ENCODE measurements at places on chromosomes 1 and 21.

DNA sequence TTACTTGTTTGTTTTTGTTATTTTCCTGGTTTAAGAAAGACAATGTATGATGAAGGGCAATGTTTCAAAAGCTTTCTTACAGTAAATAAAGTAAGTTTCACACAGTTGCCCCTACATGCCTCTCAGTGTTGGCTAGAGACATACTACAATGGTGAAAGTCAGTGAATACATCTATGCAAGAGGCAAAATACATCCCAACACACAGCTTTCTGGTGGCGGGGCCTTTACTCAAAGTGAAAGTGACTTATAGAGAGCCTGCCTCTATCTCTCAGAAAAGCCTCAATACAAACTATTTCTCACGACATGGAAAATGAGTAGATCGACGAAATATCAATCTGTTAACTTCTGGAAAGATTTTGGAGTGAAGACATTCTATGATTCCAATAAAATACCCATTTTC lies 122.3 kb downstream of the SLC30A10 start:
- no peak for DNase-seq

DNA sequence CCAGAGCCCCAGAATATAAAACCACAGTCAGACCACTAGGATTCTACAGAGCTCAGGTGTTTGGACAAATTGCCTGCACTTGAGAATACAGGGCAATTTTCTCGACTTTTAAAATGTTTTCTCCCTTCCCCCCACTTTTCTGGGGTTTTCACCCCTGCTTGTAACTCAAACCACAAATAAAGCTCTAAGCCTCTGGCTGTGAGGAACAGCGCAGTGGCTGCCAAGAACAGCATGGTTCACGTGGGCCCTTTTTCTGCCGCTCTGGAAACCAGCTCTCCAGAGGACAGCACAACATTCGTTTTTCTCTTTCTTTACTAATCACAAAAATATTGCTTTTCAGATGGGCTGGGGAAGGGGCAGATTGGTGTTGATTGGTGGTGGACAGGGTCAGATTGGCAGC lies 102.2 kb upstream of the JUN start:
- no peak for DNase-seq

GRCh38 chr21:36923270-36923669 lies 43.2 kb downstream of the HLCS start:
- DNase-seq, result no peak

- DNase-seq, result no peak
These were observed 1.1 kb downstream of the LPGAT1 start for GRCh38 chr1:211829343-211830054.

DNA sequence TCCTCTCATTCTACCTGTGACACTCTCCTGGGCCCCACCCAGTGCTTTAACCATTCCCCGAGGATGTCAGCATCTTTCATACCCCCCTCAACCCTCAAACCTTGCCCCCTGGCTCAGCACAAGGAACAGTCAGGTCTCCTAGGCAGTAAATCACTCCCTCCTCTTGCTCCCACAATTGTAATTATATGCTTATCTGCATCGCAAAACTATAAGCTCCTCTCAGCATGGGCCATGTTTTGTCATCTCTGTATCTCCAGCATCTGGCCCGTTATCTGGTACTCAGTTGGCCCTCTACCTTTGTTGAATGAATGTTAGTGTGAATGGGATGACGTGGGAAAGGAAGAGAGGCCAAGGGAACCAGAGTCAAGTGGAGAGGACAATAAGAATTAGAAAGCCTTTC lies 2.8 kb upstream of the ELOVL1 start:
- DNase-seq, result no peak

DNA sequence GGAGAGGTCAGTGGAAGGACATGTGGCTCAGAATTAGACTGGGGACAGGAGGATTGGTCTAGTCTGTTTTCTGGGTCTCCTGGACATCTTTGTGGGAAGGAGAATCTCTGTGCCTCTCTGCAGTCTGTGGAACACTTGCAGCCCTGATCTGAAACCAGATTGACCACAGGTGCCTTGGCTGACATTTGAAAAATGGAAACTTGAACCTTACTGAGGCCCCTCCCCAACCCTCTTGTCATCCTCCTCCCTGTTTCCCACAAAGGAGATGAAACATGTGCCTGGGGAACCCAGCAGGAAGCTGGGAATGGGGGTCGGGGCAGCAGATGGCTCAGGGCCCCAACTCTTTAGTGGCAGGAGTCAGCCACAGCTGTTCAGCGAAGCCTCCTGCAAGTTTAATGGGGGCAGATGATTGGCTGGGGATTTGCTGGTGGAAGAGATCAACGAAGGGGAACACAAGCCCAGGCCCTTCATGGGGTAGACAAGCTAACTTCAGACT lies 18.1 kb downstream of the VASH2 start:
- no peak for DNase-seq

DNA sequence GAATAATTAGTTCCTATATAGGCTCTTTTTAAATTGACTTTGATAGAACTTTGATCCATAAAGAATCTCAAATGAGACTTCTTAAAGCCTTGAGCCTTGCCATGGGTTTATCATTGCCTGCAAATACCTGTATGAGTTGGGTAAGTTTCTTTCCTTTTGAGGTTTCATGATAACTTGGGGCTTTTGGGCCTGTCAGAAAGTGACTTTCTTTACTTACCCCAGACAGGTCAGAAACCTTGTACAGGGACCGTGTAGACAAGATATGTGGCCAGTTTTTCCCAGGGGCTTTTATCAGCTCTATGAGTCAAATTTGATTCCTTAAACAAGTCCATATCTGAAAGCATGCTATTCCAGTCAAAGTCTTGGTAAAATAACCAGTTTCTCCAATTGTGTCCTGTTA lies 17.3 kb downstream of the KCTD3 start:
- DNase-seq, result no peak

GRCh38 chr1:29370067-29370466 lies 133.7 kb downstream of the PTPRU start:
- no peak for DNase-seq

DNA sequence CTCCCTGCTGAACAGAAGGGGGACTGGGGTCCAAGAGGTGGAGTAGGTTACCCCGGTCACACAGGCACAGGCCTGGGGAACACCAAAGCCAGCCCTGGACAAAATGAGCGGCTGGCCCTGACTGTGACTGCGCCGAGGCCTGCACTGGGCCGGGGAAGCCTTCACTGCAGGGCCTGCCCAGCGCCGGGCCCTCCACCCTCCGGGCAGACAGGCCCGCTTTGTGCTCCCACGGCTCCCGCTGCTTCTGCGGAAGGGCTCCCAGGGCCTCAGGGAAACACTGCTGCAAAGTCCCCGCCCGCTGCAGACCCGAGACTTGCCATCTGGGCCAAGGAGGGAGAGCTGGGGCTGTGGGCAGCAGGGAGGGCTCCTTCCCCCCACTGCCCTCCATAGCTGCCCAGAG lies 35.3 kb downstream of the MEGF6 start:
- no peak for DNase-seq

DNA sequence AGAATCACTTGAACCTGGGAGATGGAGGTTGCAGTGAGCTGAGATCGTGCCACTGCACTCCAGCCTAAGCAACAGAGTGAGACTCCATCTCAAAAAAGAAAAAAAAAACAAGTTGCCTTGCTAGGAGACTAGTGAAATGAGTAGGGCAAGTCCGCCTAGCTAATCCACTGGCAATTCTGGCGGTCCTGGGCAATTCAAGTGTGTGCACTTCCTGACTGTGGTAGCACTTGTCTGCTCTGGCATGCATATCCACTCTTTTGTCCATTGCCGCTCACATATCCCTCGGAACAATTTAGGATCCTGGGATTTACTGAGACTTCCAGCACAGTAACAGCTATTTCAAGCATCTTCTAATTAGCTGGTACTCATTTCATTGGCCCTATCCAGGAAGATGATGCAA lies 426.3 kb upstream of the ADGRL2 start:
- DNase-seq, result no peak

DNA sequence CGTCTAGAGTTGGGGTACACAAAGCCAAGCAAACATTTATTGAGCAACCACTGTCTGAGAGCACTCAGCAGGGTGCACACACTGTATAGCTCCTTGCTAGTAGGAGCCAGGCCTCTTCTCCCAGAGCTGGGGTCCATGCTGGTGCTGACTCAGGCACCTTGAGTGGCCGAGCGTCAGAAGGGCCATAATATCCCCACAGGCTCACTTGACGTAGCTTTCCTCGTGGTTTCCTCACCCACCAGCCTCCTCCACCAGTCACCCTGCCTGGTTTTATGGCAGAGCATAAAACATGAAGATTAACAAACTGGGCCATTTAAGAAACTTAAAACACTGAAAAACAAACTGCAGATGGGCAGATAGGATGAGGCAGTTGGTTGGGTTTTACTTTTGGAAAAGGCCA lies 361.5 kb downstream of the HHAT start:
- no peak for DNase-seq

GRCh38 chr1:237219751-237220642 lies 178.0 kb downstream of the RYR2 start:
- DNase-seq, result no peak

DNA sequence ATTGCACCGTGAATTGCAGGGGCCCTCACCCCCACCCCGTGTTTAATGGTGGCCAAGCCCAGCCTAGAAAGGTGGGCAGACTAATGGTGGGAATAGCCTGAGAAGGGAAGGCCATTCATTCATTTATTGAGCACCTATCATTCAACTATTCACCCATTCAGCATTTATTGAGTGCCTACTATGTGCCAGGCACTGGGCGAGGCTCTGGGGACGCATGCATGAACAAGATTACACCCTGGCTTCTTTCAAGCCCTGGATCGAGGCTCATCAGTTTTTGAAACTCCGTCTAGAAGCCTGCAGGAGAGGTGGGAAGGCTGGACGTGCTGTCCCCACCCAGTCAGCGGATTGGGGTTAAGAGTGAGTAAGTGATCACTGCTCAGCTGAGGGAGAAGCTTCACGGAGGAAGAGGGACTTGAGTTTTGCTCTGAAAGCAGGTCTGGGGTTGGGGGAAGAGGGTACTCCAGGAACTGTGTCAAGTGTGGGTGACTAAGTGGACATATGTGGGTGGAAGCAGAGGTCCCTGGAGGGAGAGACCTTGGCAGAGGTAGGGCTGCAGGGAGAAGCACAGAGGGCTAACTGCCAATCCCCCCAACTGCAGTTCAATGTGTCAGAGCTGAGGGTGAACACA lies 35.6 kb downstream of the MEF2D start:
- DNase-seq, result no peak

DNA sequence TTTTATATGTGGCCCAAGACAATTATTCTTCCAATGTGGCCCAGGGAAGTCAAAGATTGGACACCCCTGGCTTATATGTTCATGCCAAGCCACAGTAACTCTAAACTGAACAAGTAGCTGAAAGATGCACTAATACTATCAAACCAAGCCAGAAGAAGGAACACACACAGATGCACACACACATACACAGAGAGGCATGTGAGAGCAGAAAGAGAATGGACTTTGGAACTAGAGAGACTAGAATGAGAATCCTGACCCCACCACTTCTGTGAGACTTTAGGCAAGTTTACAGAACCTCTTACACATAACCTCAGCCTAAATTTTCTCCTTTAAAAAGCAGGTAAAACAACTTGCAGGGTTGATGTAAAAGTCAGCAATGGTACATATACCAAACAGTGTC lies 11.2 kb upstream of the TMEM81 start:
- no peak for DNase-seq

DNA sequence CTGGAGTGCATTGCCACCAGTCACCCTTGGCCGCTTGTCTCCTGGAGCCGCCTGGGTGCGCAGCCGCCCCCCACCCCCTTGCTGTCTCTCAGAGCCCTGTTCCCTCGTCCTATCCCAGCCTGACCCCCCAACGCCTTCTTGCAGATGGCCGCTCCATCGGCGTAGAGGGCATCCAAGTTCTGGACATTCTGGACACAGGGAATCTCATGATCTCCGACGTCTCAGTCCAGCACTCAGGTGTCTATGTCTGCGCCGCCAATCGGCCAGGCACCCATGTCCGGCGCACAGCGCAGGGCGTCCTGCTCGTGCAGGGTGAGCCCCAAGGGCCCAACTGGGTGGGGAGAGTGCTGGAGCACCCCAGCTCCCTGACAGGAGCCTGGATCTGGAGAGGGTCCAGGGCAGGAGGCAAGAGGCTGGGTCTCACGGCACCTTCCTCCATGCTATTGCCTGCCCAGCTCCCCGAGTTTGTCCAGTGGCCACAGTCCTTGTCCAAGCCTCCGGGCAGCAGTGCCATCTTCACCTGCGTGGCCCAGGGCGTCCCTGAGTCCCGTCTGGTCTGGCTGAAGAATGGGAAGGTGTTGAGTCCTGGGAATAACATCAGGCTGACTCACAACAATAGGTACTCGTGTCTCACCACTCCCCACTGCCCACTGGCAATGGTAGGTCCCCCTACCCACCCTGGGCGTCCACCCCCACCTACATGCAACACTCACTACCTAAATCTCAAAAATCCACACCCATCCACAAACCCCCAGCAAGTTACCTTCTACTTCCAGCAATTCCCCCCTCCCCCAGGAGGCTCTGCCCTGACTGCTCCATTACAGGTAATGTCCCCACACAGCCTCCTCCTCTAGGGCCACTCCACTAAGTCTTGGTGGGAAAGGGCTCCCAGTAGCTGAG lies 24.6 kb downstream of the SLC27A3 start:
- DNase-seq, result no peak

DNA sequence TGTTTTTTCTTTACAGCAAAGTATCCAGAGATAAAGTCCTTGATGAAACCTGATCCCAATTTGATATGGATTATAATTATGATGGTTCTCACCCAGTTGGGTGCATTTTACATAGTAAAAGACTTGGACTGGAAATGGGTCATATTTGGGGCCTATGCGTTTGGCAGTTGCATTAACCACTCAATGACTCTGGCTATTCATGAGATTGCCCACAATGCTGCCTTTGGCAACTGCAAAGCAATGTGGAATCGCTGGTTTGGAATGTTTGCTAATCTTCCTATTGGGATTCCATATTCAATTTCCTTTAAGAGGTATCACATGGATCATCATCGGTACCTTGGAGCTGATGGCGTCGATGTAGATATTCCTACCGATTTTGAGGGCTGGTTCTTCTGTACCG lies 6.5 kb downstream of the DEGS1 start:
- DNase-seq, result no peak

DNA sequence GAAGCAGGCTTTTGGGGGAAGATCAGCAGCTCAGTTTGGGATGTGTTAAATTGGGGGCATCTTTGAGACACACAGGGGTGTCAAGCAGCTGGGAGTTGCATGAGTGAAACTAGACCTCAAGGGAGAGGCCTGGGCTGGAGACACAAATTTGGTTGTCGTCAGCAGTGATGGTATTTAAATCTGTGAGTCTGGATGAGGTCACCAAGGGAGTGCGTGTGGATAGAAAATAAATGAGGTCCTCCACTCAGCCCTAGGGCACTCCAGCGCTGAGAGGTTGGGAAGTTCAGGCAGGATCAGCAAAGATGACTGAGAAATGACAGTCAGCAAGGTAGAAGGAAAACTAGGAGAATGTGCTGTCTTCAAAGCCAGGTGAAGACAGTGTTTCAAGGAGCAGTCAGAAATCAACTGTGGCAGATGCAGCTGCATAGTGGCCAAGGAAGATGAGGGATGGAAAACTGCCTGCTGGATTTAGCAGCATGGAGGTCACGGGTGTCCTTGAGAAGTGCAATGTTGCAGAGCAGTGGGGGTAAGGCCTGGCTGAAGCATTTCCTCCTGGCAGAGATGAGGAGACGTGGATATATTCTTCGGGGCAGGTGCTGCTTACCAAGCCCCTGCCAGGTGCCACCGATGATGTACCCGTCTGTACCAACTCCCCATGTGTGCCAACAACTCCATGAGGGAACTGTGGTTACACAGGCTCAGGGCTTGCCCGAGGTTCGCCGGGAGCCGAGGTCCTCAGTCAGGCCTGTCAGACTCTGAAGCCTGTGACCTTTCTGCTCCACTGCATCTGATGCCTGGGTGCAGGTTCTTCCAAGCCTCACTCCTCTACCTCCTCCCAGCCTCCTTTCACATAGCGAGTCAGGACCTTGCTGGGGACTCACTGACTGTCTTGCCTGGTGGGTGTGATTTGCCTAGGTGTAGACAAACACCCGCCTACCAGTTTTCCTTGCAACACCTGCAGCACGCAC lies 11.3 kb downstream of the MAP7D1 start:
- DNase-seq, result no peak
